Right cardiac atrium (tissue), 5 donors: ENCODE measurements at places on chromosomes 12 and 14. TPM values are rescaled to one million over a fixed set of nuclear protein-coding genes. Genes with fewer than 3 reads are reported as not detected.

The SLC48A1 gene
- total RNA-seq: 27.9 TPM

The CFAP54 gene
- 0.42 TPM for total RNA-seq

The KLHDC1 gene
- 14.5 TPM for total RNA-seq

The ISM2 gene
- total RNA-seq: not detected

The NID2 gene
- total RNA-seq: 38.1 TPM

The TAS2R20 gene
- 1.4 TPM for total RNA-seq

The DACT1 gene
- total RNA-seq: 9.8 TPM
